NCI-H1105 treated with DMSO at 0.1 percent for 48 hours (cell line): ENCODE measurements at places on chromosomes 1 and 21.

DNA sequence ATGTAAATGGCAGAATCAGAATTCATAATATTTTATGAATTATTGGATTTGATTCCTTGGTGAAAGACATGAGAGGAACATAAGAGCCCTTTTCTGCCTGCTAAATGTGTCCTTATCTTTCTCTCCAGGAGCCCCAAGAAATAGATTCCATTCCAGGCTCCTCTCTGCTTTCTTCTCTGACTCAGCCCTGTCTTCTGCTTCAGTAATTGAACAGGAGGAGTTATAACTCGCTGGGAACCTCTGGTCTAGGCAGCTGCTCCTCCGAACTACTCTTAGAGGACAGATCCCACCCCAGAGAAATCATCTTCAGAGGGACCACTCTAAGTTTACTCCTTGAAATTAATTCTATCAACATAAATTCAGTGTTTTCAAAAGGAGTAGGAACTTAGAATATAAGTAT lies 78.4 kb downstream of the RGS21 start:
- no peak for DNase-seq

GRCh38 chr1:109188781-109189180 lies 24.9 kb upstream of the SARS1 start:
- no peak for DNase-seq

- DNase-seq = no peak
These were observed 198.3 kb downstream of the SLC44A5 start for GRCh38 chr1:75412616-75413015.

DNA sequence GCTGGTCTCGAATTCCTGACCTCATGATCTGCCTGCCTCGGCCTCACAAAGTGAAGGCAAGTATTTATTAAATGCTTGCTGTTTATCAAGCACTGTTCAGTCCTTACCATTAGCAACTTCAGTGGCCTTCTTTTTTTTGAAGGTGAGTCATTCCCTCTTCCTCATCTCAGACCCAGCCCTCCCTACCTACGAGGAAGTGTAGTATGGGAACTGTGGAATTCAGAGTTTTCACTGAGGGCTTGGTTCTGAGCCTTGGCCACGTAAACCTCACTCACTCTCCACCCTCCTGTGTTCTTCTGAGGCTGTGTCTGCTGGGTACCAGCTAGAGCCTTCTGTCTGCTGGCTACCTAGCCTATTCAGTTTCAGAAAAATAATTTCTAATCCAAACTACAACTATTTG lies 218.3 kb upstream of the SGIP1 start:
- DNase-seq = no peak

GRCh38 chr1:81758181-81758580 lies 42.6 kb upstream of the ADGRL2 start:
- no peak for DNase-seq

DNA sequence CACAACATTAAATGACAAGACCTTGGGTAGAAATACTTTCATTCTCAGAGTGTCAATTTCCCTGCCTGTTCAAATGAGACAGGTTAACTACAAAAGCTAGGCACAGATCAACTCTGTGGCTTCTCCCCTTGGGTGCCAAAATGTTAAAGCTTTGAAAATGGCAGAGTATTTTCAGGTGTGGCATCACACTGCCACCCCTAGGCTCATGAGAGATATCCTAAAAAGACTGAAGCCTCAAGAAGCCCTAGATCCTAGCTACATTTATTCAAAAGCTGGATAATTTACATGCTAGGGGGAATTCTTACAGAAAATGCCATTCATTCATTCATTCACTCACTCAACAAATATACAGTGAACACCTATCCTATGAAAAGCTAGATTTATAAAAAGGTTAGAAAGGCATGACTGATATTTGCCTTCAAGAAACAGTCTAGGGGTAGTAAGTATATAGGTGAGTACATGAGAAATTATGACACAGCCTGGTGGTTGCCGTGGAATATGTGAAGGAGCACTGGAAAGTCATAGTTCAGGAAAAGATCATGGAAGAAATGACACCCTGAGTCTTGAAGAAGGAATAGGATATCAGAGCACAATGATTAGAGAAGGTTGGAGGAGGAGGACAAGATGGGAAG lies 15.9 kb upstream of the RAB4A start:
- DNase-seq = peak; percentile 15

- DNase-seq = no peak
These were observed 59.8 kb downstream of the RHBG start for GRCh38 chr1:156428746-156429288.

GRCh38 chr1:118185084-118185832 lies at the start of gene SPAG17:
TSS of gene SPAG17 (minus strand) at chr1:118185228. CDS start at chr1:118185157, 71 bp downstream.
- DNase-seq = peak; percentile 58

DNA sequence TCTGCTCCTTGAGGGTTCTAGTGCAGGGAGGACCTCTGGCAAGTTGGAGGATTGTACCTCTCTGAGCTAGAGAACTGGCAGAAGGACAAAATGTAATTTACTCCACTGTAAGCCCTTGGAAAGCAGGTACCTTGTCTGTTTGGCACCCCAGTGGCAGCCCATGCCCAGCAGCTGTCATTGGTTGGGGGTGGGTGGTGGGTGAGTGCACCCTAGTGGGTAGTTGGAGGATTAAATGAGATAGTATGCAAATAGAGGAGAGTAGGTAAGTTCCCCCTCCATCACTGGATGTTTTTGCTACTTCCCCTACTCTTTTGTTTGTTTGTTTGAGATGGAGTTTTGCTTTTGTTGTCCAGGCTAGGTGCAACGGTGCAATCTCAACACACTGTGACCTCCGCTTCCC lies 69.8 kb downstream of the RYR2 start:
- DNase-seq = no peak

GRCh38 chr1:151620286-151620685 lies 8.4 kb downstream of the SNX27 start:
- no peak for DNase-seq

DNA sequence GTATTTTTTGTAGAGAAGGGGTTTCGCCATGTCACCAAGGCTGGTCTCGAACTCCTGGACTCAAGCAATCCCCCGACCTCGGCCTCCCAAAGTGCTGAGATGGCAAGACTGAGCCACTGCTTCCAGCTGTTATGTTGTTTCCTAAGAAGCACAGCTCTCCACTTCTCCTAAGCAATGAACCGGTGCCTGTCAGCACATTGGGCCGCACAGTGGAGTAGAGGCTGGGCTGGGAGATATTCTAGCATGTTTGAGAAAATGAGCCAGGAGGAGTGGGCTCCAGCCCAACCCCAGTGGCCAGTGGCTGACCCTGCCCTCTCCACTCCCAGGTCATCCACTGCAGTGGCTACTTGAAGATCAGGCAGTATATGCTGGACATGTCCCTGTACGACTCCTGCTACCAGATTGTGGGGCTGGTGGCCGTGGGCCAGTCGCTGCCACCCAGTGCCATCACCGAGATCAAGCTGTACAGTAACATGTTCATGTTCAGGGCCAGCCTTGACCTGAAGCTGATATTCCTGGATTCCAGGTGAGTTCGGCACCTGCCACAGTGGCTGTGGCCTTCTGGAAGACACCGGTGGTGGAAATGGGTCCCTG lies 27.0 kb downstream of the SIM2 start:
- DNase-seq = no peak

GRCh38 chr1:224507771-224508523 lies 73.3 kb upstream of the WDR26 start:
- DNase-seq = no peak

DNA sequence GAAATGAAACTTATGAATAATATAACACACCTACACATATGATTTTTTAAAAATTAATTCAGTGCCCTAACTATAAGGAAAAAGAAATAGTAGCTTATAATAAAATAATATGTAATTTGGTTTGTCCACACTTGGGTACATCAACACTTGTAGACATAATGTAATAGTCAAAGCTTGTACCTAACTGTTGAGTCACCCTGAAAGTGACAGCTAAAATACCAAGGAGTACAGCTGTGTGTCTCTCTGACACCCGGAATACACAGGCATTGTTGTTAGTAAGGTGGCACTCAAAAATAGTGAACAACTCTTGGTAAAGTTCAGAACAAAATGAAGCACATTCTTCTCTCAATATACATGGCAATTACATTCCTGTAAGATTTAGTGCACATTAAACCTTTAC lies 243.4 kb downstream of the TRABD2B start:
- DNase-seq = no peak

DNA sequence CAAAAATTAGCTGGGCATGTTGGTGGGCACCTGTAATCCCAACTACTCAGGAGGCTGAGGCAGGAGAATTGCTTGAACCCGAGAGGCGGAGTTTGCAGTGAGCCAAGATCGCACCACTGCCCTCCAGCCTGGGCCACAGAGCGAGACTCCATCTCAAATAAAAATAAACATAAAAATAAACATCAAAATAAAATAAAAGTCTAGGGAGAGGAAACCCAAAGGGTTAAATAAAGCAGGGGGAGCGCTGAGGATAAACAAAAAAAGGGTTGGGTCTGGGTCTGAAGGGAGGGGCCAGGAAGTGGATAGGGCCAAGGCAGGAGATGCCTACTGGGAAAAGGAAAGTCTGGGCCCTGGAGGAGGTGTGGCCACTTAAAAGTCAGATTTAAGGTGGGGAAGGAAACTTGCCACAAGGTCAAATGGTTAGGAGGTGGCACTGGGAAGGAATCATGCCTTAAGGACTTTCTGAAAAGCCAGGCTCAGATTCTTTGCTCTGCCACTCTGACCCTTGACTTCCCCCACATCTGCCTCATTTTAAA lies 150.0 kb downstream of the ADSS2 start:
- no peak for DNase-seq

- DNase-seq = no peak
These were observed 31.8 kb downstream of the USP25 start for GRCh38 chr21:15761507-15762100.

DNA sequence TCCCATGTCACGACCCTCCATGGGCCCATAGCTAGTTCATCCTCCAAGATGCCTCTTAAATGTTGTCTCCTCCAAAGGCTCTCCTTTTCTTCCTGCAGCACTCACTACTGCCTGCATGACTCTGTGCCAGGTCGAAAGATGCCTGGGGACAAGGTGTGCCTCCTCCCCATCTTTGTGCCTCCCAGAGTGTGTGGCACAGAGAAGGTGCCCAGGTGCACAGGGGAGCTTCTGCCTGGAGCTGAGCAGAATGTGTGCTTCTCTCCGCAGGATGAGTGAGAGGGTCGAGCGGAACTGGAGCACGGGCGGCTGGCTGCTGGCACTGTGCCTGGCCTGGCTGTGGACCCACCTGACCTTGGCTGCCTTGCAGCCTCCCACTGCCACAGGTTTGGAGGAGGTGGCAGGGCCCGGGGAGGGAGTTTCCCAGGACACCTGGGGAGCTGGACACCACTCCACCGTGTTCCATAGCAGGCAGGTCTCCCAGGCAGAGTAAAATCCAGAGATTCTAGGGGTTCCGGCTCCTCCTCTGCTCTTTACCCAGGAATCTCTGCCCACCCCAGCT lies 6.9 kb upstream of the PPM1J start:
- DNase-seq = no peak

DNA sequence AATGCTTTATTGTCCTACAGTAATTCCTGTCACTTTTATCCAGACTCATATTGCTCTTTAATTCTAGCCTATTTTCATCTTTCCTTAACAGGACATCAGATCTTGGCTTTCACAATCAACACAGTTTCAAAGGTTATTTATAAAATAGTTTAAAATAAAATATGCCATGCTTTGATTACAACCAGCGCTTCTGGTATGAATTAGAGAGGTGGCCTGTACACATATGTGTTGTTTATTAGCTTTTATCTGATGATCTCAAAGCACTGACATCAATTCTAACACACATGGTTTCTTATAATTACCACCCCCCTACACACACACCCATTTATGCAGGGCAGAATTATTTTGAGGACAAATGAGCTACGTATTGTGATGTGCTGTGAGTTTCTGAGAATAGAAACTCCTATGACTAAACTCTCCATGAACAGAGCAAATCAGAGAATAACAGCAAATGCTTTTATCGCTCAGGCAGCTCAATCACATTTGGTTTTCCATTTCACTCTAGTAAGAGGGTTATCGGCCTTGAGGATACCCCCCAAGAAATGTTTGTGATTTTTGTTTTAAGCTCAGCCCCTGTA lies 18.0 kb downstream of the CD247 start:
- no peak for DNase-seq

GRCh38 chr1:179815641-179816040 lies 62.0 kb downstream of the TOR1AIP2 start:
- DNase-seq = no peak

DNA sequence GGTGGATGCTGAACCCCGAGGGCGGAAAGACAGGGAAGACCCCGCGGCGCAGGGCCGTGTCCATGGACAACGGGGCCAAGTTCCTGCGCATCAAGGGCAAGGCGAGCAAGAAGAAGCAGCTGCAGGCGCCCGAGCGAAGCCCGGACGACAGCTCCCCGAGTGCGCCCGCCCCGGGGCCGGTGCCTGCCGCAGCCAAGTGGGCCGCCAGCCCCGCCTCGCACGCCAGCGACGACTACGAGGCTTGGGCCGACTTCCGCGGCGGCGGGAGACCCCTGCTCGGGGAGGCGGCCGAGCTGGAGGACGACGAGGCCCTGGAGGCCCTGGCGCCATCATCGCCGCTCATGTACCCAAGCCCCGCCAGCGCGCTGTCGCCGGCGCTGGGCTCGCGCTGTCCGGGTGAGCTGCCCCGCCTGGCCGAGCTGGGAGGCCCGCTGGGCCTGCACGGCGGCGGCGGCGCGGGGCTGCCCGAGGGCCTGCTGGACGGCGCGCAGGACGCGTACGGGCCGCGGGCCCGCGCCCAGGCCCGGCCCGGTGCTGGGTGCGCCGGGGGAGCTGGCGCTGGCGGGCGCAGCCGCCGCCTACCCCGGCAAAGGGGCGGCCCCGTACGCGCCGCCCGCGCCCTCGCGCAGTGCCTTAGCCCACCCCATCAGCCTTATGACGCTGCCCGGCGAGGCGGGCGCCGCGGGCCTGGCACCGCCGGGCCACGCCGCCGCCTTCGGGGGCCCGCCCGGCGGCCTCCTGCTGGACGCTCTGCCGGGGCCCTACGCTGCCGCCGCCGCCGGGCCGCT lies 20.7 kb downstream of the FOXO6 start:
- peak; percentile 67 for DNase-seq

- no peak for DNase-seq
These were observed 1.2 kb downstream of the KDM4A start for GRCh38 chr1:43651188-43651587.

DNA sequence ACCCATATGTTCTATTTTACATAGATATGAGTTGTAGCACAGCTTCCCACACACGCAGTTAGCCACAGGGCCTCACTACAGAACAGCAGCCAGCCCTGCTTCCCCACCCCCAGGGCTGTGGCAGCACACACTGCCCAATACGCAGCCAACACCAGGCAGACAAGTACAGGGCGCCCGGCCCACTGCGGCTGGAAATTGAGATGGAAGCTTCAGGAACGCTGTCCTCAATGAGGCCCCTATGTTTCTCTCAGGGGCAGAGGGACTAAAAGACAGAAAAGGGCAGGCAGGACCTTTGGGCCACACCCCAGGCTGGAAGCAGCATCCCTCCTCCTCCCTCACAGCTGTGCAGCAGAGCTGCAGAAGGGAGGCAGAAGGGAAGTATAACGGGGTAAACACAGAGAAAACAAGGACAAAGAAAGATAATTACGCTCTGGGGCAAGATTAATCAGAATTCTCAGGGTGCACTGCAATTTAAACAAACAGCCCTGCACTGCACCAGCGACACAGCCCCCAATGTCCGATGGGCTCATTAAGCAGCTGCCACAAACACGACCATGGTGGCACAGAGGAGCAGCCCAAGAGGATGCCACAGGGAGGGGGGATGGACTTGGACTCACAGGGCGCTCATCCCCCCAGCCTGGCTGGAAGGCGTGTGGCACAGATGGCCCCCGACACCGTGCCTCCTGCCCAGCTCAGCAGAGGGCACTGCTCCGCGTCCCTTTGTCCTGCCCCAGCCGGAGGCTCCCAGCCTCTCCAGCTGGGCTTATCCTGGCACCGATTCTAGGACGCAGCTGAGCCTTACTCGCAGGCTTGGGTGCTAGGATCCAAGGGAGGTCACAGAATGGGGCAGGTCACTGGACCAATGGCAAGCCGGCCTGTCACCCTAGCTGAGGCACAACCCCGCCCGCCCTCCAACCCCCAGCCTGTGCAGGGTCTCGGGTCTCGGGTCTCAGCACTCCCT lies 14.2 kb downstream of the WDR4 start:
- DNase-seq = peak; percentile 69
